Naive thymus-derived CD8-positive, alpha-beta T cell (primary cell): ENCODE measurements at places on chromosomes 5 and 9. TPM values are rescaled to one million over a fixed set of nuclear protein-coding genes. Genes with fewer than 3 reads are reported as not detected.
A peak's percentile ranks its signal among the peaks of the same experiment; 100 is the strongest.

- DNase-seq = no peak
- peaks cover 9% of the 10 kb centered on the region for H3K27me3 ChIP-seq
- no peaks in the 10 kb centered on the region for H3K36me3 ChIP-seq
- H3K4me1 ChIP-seq = peaks cover 3% of the 10 kb centered on the region
- peak overlapping the region; percentile 15 for H3K4me3 ChIP-seq
- no peak overlapping the region for H3K27ac ChIP-seq
Observed at GRCh38 chr9:124800306-124801259, 23.6 kb downstream of the OLFML2A start.

GRCh38 chr5:13676531-13676930, 268.0 kb downstream of the DNAH5 start:
- H3K36me3 ChIP-seq = no peaks in the 10 kb centered on the region
- no peaks in the 10 kb centered on the region for H3K4me1 ChIP-seq
- H3K4me3 ChIP-seq = no peak overlapping the region
- DNase-seq = no peak

DNA sequence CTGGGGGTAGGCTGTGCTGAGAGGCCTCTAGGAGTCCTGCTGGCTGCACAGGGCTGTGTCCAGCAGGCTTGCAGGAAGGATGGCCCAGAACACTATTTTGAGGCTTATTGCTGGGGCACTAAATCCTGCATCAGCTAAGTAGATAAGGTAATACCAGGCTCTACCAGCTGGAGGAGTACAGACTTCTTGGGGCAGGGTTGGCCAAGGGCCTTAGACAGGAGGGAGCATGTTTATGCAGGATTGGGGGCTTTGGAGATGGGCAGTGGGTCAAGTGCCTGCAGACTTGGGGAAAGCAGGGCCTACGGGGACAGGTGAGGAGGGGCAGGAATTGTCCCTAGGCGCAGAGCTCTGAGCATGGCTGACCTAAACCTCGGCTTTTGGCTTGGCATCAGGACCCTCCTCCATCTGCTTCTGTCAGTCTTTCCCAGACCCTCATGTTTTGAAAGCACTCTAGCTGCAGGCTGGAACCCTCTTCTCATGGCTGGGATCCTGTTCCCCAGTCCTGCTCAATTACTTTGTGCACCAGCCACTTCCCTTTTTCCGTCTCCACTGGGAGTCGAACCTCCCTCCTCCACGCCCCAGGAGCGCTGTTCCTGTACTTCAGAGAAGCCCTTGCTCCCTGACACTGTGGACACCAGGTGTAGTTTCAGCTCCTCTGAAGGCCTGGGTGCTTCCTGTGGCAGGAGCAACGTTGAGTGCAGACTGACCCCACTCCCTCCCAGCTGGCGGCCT, 61.0 kb upstream of the SPTLC1 start:
- H3K27ac ChIP-seq = no peak overlapping the region
- peaks cover 7% of the 10 kb centered on the region for H3K27me3 ChIP-seq
- no peak for DNase-seq
- H3K36me3 ChIP-seq = peaks cover 10% of the 10 kb centered on the region
- no peaks in the 10 kb centered on the region for H3K4me1 ChIP-seq

- H3K27ac ChIP-seq = no peak overlapping the region
- H3K36me3 ChIP-seq = no peaks in the 10 kb centered on the region
- no peaks in the 10 kb centered on the region for H3K27me3 ChIP-seq
- no peak overlapping the region for H3K4me3 ChIP-seq
- DNase-seq = no peak
Observed at GRCh38 chr5:59579101-59579823, 314.3 kb downstream of the PDE4D start.

DNA sequence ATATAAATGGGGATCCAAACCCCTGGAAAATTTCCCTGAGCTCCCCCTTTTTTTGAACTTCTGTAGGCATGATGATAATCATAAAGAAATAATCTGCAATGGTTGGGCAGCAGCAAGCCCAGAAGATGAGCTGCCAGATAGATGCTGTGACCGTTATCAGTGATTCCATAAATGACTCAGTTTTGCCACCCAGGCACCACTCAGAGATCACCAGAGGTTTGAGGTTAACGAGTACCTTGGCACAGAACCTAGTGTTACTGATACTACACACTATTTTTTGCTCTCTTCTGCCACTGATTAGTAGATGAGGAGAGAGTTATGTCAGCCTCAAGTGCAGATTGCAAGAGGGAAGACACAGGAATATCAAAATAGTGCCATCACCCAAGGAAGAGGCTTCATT, 199.3 kb upstream of the PTGER4 start:
- no peak overlapping the region for H3K4me3 ChIP-seq
- H3K36me3 ChIP-seq = no peaks in the 10 kb centered on the region
- H3K27me3 ChIP-seq = no peaks in the 10 kb centered on the region
- H3K4me1 ChIP-seq = peaks cover 28% of the 10 kb centered on the region
- no peak for DNase-seq

- DNase-seq = no peak
- no peaks in the 10 kb centered on the region for H3K36me3 ChIP-seq
- no peak overlapping the region for H3K27ac ChIP-seq
Observed at GRCh38 chr5:79712741-79713140, 23.1 kb downstream of the CMYA5 start.

- no peak for DNase-seq
- H3K4me3 ChIP-seq = no peak overlapping the region
- peaks cover 8% of the 10 kb centered on the region for H3K27me3 ChIP-seq
- H3K36me3 ChIP-seq = no peaks in the 10 kb centered on the region
- no peak overlapping the region for H3K27ac ChIP-seq
Observed at GRCh38 chr5:2912741-2913140, 161.3 kb upstream of the IRX2 start.

DNA sequence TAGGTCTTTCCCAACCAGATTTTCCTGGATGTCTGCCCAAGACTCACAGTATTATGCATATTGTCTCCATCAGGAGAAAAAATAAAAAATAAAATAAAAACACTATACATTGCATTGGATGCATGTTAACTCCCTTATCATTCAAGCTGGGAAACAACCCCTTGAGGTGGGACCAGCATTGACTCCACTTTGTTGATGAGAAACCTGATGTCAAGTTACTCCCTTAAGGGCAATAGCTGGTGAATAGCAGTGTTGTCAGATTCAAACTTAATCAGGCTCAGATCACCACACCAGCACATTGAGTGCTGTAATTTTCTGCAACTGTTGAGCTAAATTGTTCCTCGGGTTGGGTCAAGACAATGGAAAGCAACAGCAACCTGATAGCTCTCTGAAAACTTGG, 264.0 kb upstream of the TRIM32 start:
- H3K36me3 ChIP-seq = peaks cover 49% of the 10 kb centered on the region
- no peak for DNase-seq
- H3K27ac ChIP-seq = no peak overlapping the region
- no peak overlapping the region for H3K4me3 ChIP-seq
- H3K4me1 ChIP-seq = no peaks in the 10 kb centered on the region

GRCh38 chr5:158285698-158286097, 426.8 kb upstream of the CLINT1 start:
- no peak overlapping the region for H3K27ac ChIP-seq
- H3K4me3 ChIP-seq = no peak overlapping the region
- no peak for DNase-seq
- no peaks in the 10 kb centered on the region for H3K4me1 ChIP-seq
- no peaks in the 10 kb centered on the region for H3K27me3 ChIP-seq

GRCh38 chr9:126347093-126347492, 20.5 kb downstream of the MVB12B start:
- no peak overlapping the region for H3K4me3 ChIP-seq
- H3K27me3 ChIP-seq = no peaks in the 10 kb centered on the region
- H3K4me1 ChIP-seq = peaks cover 29% of the 10 kb centered on the region
- peaks cover 21% of the 10 kb centered on the region for H3K36me3 ChIP-seq
- no peak for DNase-seq

- H3K4me1 ChIP-seq = no peaks in the 10 kb centered on the region
- no peak overlapping the region for H3K27ac ChIP-seq
- no peaks in the 10 kb centered on the region for H3K36me3 ChIP-seq
- no peak overlapping the region for H3K4me3 ChIP-seq
Observed at GRCh38 chr9:86079421-86079831, 19.9 kb downstream of the GOLM1 start.

DNA sequence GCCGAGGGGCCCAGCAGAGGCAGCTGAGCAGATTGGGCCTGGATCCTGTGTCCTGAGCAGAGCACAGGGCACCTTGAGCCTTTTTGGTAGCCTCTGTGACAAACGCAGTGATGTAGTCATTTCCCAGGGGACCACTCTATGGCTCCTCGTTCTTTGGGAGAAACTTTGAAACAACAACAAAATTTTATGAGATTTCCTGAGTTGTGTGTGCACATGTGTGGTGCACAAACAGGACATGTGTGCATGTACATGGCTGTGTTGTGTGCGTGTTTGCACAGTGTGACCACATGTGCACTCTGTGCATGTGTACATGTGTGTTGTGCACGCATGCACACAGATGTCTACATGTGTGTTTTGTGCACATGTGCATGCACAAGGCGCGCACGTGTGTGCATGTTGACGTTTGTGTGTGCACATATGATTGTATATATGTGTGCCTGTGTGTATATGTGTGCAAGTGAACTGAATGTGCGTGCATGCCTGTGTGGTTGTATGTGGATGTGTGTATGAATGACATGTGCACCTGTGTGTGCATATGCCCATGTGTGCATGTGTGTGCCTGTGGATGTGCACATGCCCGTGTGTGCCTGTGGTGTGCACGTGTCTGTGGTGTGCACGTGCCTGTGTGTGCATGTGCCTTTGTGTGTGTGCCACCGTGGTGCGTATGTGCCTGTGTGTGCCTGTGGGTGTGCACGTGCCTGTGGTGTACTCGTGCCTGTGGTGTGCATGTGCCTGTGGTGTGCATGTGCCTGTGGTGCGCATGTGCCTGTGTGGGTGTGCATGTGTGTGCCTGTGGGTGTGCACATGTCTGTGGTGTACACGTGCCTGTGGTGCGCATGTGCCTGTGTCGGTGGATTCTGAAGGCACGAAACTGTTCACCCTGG, 221.6 kb downstream of the CACNA1B start:
- no peaks in the 10 kb centered on the region for H3K36me3 ChIP-seq
- no peak for DNase-seq
- no peak overlapping the region for H3K4me3 ChIP-seq
- H3K27me3 ChIP-seq = no peaks in the 10 kb centered on the region

- DNase-seq = no peak
- H3K36me3 ChIP-seq = no peaks in the 10 kb centered on the region
- no peaks in the 10 kb centered on the region for H3K27me3 ChIP-seq
- H3K4me1 ChIP-seq = no peaks in the 10 kb centered on the region
- no peak overlapping the region for H3K27ac ChIP-seq
Observed at GRCh38 chr5:159566832-159567231, 236.5 kb upstream of the IL12B start.

DNA sequence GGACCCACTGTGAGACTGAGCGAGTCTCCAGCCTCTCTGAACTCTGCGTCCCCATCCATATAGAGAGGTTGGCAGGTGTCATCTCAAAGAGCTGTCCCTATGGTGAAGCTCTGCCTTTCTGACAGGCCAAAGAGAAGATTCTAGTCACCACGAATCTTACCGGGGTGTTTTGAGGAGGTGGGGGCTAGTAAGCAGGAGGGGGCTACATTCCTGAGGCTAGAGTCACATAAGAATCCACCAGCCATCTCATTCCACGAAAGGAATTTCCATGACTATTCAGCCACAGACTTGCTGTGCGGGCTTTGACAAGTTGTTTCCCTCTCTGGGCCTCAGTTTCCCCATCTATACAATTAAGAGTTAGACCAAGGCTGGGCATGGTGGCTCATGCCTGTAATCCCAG, 16.3 kb downstream of the PDGFRB start:
- no peaks in the 10 kb centered on the region for H3K27me3 ChIP-seq
- no peak overlapping the region for H3K4me3 ChIP-seq
- H3K4me1 ChIP-seq = no peaks in the 10 kb centered on the region
- DNase-seq = no peak
- no peaks in the 10 kb centered on the region for H3K36me3 ChIP-seq
- H3K27ac ChIP-seq = no peak overlapping the region

GRCh38 chr5:4015709-4016108, 420.1 kb downstream of the IRX1 start:
- H3K36me3 ChIP-seq = no peaks in the 10 kb centered on the region
- no peak overlapping the region for H3K27ac ChIP-seq
- H3K4me3 ChIP-seq = no peak overlapping the region
- no peaks in the 10 kb centered on the region for H3K4me1 ChIP-seq
- no peaks in the 10 kb centered on the region for H3K27me3 ChIP-seq

DNA sequence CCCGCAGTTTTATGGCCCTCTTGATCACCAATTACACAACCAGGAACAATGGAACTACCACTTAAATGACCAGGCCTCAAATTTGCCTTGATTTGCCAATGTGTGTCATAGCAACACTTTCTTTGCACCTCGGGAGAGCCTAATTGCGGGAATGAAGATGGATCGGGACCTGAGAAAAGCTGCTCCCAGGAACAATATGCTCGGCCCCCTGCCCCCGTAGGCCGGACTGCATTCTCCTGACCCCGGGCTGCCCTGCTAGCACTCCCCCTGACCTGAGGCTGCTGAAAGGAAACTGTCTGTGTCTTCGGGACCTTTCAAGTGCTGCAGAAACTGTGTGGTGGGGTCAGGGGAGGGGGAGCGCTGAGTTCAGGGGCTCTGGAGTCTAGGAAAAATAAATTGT, 294.3 kb upstream of the IRX1 start:
- no peaks in the 10 kb centered on the region for H3K4me1 ChIP-seq
- H3K4me3 ChIP-seq = no peak overlapping the region

DNA sequence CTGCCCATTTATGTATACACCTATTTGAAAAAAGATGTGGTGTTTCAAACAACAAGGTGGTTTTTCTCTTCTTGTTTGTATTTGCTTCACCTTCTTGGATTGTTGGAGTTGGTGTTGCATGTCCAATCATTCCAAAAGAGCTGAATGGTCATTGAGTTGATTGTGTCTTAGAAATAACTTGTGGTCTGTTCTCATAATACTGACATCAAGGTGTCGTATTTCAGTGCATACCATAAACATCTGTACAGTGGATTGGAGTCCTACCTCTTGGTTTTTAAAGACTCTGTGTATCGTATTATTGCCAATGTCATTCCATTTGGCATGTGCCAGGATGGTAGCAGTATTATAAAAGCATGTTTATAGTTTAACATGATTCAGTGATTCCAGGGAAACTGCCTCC, 73.2 kb downstream of the TRIO start:
- peaks cover 18% of the 10 kb centered on the region for H3K27me3 ChIP-seq
- H3K36me3 ChIP-seq = no peaks in the 10 kb centered on the region
- DNase-seq = no peak
- H3K4me1 ChIP-seq = peaks cover 14% of the 10 kb centered on the region
- no peak overlapping the region for H3K27ac ChIP-seq

DNA sequence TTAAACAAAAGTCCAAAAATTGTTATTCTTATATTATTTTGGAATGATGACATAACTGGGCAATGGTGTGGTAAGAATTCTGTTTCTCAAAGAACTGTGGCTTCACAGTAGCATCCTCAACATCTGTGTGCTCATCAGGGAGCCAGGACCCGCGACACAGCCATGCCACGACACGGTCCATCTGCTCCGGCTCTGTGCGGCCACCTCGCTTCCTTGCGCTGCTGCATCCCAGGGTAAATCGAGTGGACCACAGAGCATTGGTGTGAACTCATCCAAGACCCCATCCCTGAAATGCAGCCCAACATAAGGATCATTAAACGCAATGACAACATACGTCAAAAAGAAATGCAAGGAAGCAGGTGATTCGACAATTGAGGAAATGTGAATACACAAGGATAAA, 15.3 kb downstream of the WHRN start:
- H3K27ac ChIP-seq = no peak overlapping the region
- no peaks in the 10 kb centered on the region for H3K36me3 ChIP-seq
- no peak for DNase-seq
- H3K4me3 ChIP-seq = no peak overlapping the region
- peaks cover 18% of the 10 kb centered on the region for H3K4me1 ChIP-seq

GRCh38 chr5:132425975-132426524, 56.5 kb downstream of the SLC22A5 start:
- no peaks in the 10 kb centered on the region for H3K36me3 ChIP-seq
- H3K27ac ChIP-seq = peak overlapping the region; percentile 100
- DNase-seq = no peak

The CDHR2 gene
- 4.8 TPM for total RNA-seq

The RALGDS gene
- 93.7 TPM for total RNA-seq

The LCN15 gene
- not detected for total RNA-seq

The PCDHB16 gene
- not detected for total RNA-seq

The ADAMTSL2 gene
- 0.66 TPM for total RNA-seq

The CCDC180 gene
- 17.8 TPM for total RNA-seq

The PLAC8L1 gene
- 1.8 TPM for total RNA-seq
